ENCODE measurements at places on chromosomes 11 and 22.

GRCh38 chr11:134417871-134418840, 6.1 kb upstream of the B3GAT1 start:
- no peak for DNase-seq

- no peak for DNase-seq
These were observed 1.6 kb upstream of the OMP start for GRCh38 chr11:77101043-77101537.

DNA sequence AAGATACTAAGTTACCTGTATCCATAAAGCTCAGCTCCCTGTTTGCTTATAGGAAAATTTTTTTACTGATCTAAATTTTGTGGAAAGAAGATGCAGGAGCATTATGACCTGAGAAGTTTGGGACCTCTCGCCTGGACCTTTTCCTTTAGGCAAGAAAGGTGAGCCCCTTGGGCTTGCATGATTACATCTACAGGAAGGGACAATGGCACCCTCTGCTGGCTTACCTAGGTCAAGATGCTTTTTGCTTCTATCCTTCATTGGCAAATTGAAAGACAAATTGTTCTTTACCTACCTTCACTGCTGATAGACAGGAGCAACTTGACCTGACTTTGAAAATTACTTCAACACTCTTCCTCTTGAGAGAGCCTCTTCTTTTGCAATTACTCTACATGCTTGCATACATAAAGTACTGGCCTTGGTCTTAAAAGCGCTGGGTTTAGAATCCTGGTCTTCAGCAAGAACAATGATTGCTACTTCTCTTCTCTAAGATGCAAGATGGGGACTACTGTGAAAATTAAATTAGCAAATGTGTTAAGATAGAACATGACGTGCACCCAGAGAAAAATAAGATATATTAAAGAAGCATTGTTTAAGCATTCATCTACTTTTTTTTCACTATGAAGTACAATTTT, 147.2 kb downstream of the TRPC6 start:
- peak; percentile 25 for DNase-seq

DNA sequence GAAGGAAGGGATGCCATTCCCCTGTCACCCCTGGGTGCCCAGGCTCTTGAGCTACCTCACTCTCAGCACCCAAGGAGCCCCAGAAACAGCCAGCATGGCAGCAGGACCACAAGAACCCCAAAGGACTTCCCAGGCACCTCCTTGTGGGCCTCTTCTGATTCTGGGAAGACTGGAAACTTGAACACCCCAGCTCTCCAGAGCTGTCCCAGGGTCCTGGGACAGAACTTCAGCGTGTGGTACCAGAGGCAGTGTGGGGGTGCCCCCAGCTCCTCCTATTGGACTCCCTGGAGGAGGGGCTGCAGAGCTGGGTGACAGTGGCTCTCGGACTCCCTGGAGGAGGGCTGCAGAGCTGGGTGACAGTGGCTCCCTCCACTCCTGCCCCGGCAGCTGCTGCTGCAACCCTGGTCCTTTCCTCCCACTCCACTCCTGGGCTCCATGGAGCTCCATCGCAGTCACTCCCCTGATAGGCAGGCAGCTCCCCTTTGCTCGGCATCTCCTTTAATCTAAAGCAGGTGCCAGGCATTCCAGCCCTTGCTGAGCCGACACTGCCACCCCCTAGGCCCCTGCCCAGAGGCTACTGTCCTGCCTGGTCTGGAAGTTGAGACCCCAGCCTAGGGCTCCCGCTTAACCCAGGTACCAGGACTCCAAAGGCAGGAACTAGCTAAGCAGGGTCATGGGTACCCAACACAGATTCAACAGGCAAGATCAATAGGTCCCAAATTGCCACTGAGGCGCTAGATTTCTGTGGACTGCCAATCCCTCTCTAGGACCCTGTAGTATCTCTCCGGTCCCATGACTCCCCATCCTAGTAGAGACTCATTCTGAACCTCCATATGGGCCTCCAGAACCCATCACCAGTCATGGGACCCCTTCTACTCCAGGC, 2.7 kb downstream of the BCL9L start:
- DNase-seq, result no peak

GRCh38 chr11:2096011-2096918, 42.9 kb downstream of the IGF2 start:
- no peak for DNase-seq

GRCh38 chr11:103529181-103529684, 420.0 kb downstream of the DYNC2H1 start:
- no peak for DNase-seq

DNA sequence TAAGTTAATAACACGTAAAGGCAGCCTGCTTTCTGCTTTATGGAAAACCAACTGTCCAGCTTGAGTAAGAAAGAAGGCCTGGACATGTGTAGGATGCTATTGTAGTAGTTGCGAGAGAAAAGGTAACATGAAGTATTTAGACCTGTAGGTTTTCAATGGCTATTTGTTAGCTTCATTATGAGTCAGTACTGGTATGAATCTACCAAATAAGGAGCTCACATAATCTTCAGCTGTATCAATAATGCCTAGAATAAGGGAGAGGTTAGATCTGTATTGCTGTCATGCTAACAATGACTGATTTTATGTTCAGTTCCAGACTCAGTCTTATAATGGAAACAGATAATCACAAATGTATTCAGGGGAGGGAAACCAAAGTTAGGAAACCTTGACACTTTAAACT, 550.3 kb downstream of the CNTN5 start:
- DNase-seq, result no peak

DNA sequence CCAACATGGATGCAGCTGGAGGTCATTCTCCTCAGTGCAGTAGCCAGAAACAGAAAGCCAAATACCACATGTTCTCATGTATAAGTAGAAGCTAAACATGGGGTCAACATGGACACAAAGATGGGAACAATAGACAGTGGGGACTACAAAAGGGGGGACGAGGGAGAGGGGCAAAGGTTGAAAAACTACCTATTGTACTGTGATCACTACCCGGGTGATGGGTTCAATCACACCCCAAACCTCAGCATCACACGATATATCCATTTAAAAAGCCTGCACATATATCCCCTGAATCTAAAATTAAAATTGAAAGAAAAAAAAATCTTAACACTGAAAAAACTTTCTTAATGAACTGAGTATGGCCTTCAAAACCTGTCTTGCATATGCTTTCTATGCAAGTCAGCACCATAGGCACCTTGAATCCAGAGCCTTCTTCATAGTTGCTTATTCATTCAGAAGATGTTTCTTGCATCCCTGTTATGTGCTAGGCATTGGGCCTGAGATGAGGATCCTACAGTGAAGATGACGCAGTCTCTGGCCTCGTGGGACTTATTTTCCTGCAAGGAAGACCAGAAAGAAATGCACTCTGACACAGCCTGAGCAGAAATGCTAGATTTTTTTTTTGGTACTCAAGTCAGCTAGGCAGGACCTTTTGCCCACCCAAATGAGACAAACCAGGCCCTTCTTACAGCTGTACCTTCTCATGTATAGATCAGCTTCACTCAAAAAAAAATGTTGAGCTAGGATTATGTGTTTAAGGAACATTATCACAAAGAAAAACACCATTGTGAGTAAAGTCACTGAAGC, 21.0 kb downstream of the NNMT start:
- no peak for DNase-seq

DNA sequence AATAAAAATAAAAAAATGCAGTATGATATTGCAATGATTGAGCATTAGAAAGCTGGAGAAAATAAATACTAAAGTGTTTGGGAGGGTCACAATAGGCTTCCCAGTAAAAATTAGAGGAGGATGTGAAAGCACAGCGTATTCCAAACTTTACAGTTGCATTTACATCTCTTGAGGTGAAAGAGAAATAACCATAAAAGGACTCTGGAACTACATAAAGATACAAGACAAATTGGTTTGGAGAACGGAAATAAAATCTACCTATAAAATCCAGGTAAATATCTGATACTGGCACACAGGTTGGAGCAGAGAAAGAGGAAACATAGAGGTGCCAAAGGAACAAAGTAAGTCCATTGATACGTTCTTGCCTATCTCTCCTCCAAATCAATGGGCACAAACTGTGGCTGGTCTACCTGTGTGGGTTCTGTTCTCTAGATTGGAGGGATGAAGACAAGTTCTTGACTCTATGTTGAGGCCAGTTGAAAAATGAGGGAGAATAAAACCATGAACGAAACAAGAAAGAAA, at the start of gene MS4A12:
MS4A12 (plus strand) TSS at position 291 of the 522 bp plus-strand sequence. CDS start 4,541 bp downstream, outside the sequence.
- DNase-seq, result no peak

DNA sequence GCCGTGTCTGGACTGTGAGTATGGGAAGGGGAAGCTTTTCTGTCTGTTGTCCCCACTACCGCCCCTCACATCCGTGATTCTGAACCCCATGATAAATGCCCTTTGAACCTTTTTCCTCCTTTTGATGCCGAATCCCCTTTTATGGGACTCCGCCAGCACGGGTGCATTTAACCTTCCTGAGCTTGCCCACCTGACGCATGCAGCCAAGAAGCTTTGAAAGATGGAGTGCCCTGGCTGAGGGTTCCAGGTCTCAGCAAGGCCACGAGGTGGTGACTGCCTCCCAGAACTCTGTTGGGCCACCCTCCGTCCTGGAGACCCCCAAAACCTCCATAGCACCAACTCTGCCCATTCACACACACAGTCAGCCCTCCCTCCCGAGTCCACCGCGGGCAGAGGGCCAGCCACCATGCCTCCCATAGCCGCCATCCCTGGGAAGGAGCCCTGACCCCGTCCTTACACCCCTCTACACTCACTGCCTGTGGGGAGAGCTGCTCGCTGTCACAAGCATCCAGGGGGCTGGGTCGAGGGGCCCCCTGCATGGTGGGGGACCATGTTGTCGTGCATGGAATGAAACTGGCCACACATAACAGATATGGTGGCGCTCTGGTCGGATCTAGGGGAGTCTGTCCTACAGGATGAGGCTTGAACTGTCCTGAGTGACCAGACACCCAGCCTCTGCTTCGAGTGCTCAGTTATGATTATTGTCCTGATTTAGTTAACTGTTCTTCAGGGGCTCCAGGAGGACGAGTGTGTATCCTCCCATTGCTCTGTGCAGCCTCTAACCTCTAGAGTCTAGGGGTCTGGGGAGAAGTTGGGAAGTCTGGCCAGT, 822 bp upstream of the COMT start:
- no peak for DNase-seq

Measured in NCI-H524 (cell line).